Pericardium fibroblast (primary cell): ENCODE measurements at places on chromosomes 3 and 15. TPM values are rescaled to one million over a fixed set of nuclear protein-coding genes. Genes with fewer than 3 reads are reported as not detected.

The SI gene
- total RNA-seq = not detected in 2 replicates

The GADL1 gene
- total RNA-seq = not detected in 2 replicates

The MRPS11 gene
- total RNA-seq = 32.7 and 49.6 TPM in 2 replicates

The UROC1 gene
- total RNA-seq = not detected in 2 replicates

The C3orf80 gene
- total RNA-seq = not detected in 2 replicates

The RTP4 gene
- total RNA-seq = 0.35 TPM in 1 of 2 replicates, not detected in the other

The GASK1A gene
- total RNA-seq = 0.47 and 2.3 TPM in 2 replicates

The CMTM8 gene
- total RNA-seq = 1.9 and 3.7 TPM in 2 replicates

The ANKUB1 gene
- total RNA-seq = not detected in 2 replicates
